ENCODE measurements at places on chromosomes 11 and 22. TPM values are rescaled to one million over a fixed set of nuclear protein-coding genes. Genes with fewer than 3 reads are reported as not detected.

Gene TFIP11
- polyA plus RNA-seq: 59.9 TPM

Gene MYO7A
- 0.21 TPM for polyA plus RNA-seq

Gene NLRP14
- polyA plus RNA-seq: not detected

Gene CCND1
- 0.85 TPM for polyA plus RNA-seq

Gene OR8D1
- polyA plus RNA-seq: not detected

Gene RFPL1
- not detected for polyA plus RNA-seq

Gene TMEM86A
- polyA plus RNA-seq: 0.43 TPM

Gene KRTAP5-11
- not detected for polyA plus RNA-seq

Gene RBX1
- polyA plus RNA-seq: 216 TPM

GRCh38 chr11:126305699-126306098 lies 1.8 kb downstream of the DCPS start:
- no peak for DNase-seq

GRCh38 chr11:115276799-115277198 lies 227.4 kb downstream of the CADM1 start:
- DNase-seq: no peak

DNA sequence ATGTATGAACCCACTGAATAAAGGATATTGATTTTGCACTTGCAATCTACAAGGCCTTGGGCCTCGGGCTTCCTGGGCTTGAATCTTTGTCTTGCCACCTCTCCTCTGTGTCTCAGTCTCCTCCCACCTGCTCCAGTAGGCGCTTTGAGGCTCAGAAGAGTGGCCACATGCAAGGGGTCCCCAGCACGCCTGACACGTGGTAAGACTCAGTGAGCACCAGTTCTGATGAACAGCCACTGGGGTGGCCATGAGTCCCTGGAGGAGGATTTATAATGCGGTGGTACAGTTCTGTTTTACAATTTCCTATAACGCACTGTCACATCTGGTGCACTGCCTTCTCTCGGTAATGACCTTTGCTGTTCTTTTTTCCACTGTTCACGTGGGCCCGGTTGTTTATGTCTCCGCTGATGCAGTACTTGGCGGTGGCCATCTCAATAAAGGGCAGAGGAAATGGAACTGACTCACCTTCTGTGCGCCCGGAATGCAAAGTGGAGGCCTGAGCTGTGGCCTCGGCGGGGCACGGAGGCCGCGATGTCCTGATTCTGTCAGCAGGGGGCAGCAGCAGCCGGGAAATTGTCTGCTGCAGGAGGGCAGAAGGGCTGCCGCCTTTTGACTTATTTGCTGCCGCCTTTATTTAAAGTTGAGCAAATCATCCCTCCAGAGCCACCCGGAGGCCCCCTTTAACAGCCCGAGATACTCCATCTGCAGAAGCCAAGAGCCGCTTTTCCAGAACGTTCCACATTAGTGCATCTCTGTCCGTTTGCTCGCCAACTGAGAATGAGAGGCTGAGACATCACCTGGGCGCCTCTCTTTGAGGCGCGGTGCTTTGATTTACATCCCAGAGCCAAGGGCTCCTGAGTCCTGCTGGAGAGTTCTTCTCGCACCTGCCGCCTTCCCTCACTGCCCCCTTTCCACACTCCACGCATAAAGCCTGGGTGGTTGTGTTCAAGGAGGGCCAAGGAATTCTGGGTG lies 6.0 kb upstream of the IFT27 start:
- DNase-seq: peak; percentile 81

DNA sequence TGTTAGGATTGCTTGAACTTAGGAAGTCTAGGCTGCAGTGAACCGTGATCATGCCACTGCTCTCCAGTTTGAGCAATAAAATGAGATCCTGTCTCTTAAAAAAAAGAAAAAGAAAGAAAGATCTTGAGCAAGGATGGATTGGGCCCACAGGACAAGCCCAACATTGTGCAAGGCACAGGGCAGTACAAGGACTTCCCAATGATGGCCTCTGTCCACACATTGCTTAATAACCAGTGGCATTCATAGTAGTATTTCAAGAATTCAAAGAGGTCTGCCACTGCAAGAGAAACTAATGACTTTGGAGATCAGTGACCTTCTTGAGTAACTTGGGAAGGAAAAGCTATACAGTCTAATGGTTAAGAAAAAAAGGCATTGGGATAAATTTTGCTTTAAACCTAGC lies 44.6 kb downstream of the SEZ6L start:
- no peak for DNase-seq

GRCh38 chr22:37752189-37753087 lies 55.3 kb upstream of the GCAT start:
- DNase-seq: no peak

DNA sequence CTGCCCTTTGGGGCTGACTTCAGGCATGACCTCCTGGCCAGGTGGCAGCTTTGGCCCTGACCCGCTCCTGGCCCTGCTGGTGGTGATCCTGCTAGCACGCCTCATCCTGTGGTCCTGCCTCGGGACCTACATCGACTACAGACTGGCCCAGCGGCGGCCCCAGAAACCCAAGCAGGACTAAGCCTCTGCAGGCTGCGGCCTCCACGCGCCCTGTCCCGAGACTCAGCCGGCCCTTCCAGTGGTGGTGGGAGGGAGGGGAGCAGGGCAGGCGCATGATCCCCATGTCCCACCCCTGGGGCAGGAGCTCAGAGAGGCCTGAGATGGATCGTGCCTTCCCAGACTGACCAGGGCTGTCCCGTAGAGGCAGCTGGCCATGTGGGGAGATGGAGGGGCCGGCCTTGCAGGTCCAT lies 2.1 kb downstream of the SMIM38 start:
- DNase-seq: no peak

DNA sequence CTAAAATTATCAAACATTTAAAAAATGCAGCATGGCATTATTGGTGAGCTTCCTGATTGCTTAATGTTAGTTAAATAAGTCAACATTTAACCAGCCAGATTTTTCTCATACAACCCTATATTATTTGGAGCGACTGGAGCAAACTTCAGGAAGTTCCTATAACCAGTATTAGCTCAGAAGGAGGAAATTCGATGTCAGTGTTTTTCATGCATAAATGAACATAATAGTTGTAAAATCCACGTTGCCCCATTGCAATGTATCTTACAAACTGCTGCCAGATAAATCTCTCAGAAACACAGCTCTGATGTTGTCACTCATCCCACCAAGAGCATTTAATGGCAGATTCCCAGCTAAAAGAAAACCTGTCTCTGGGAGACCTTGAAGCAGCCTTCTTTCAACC lies 278.5 kb downstream of the CASP12 start:
- DNase-seq: no peak

- peak; percentile 24 for DNase-seq
Measured at GRCh38 chr11:45922425-45923082, at the start of gene LARGE2. LARGE2 (plus strand) TSS chr11:45922656; CDS start chr11:45922883, 227 bp downstream.

GRCh38 chr22:42077486-42078125 lies 1.9 kb upstream of the SMDT1 start:
- no peak for DNase-seq

GRCh38 chr11:2200536-2200935 lies 28.9 kb upstream of the TH start:
- no peak for DNase-seq

GRCh38 chr11:28963187-28963586 lies 855.0 kb downstream of the METTL15 start:
- no peak for DNase-seq

DNA sequence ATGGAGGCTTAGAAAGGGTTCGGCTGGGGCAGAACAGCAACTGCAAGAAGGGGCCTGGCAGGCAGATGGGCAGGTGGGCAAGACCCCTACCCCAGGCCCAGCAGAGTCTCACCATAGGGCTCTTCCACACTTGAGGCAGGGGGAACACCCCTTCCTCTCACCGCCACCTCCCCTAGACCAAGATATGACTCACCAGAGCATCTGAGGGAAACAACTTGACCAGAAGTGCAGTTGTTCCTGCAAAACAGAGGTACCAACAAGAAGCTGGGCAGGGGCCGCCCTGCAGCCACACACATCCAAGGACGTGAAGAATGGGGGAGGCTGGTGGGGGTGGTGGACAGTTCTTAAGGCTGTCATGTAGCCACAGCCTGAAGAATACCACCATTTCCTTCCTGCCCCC lies 10.9 kb downstream of the TMPRSS5 start:
- no peak for DNase-seq

- DNase-seq: no peak
Measured at GRCh38 chr11:8839306-8839956, 71.6 kb upstream of the AKIP1 start.

DNA sequence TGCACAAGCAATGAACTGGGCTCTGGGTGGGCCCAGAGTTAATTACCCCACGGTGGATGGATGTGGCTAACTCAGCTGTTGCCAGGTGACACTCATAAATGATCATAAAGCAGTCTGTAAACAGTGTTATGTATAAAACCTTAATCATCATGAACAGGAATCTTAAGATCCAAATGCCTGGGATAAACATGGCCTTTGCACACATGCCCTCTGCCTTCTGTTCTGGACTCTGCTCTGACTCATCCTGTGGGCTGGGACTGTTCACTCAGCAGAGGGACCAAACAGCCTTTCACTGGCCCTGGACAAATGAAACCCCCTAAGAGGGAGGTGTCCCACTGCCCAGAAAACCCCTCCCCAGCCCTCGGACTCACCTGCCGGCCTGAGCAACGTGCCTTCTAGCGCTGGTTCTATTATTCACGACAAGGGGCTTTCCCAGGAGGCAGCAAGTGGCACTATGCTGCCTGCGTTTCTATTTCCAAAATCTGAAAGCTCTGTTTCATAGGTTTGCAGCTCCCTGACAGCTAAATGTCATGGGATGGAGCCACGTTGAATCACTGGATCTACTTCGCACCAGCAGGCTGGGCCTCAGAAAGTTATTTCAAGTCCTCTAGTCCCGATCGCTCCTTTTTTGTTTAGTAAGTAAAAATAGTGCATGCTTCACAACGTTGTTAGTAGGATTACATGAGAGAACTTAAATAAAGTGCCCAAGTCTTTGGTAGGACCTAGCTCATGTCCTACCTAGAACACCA lies 53.0 kb downstream of the LARGE1 start:
- no peak for DNase-seq

All from immature natural killer cell (primary cell).